Subcutaneous preadipocyte (primary cell): ENCODE measurements at places on chromosomes 4 and X. TPM values are rescaled to one million over a fixed set of nuclear protein-coding genes. Genes with fewer than 3 reads are reported as not detected.

NUP62CL gene
- total RNA-seq, result 0.37 and 0.39 TPM in 2 replicates

NEUROG2 gene
- not detected in 2 replicates for total RNA-seq

SPATA4 gene
- total RNA-seq, result 0.20 TPM in 1 of 2 replicates, not detected in the other

RAB28 gene
- total RNA-seq, result 9.6 and 13.7 TPM in 2 replicates

REPS2 gene
- 0.37 and 0.39 TPM in 2 replicates for total RNA-seq

NONO gene
- 330 and 392 TPM in 2 replicates for total RNA-seq

ZMAT1 gene
- under 0.01 and 0.37 TPM in 2 replicates for total RNA-seq

MAN2B2 gene
- 7.8 and 11.0 TPM in 2 replicates for total RNA-seq

MBNL3 gene
- total RNA-seq, result 6.3 and 8.5 TPM in 2 replicates

HSFX2 gene
- total RNA-seq, result not detected in 2 replicates

SERPINA7 gene
- not detected in 2 replicates for total RNA-seq

TMEM156 gene
- 0.20 TPM in 1 of 2 replicates, not detected in the other for total RNA-seq
